ENCODE measurements at places on chromosomes 7 and 10.

- no peak for DNase-seq
Observed at GRCh38 chr7:94739180-94739579, 83.2 kb upstream of the SGCE start.

- no peak for DNase-seq
Observed at GRCh38 chr10:106714734-106715555, 449.6 kb downstream of the SORCS1 start.

DNA sequence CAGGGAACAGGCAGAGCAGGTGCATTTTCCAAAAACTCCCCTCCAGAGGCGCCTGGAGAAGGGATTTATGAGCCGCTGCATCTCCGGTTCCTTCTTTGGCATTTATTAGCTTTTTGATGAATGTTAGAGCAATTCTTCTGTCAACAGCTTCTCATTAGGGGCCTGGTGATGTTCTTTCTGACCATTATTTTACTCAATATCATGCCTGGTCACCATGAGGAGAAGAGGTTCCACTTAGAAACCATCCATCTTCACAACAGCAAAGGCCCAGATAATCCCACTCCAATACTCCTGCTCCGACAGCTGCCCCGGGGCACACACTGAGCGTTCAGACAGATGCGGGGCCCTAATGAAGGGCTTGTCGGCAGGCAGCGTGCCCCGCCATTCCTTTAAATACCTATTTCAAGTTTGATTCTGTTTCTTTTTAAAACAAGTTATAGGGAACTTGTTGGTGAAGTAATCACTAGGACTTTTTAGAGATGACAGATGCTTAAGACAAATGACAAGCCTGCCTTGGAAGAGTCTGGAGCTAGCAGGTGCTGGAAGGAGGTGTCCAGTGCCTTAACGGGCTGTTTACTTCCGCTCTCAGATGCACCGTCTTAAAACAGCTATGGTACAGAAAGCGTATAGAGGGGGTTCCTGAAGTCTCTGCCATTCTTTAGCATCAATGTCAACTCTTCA lies 31.7 kb downstream of the ECHDC3 start:
- no peak for DNase-seq

- peak; percentile 36 for DNase-seq
Observed at GRCh38 chr7:123748171-123748733, 551 bp downstream of the WASL start.

GRCh38 chr7:83876593-83876992 lies 227.7 kb upstream of the SEMA3E start:
- peak; percentile 14 for DNase-seq

DNA sequence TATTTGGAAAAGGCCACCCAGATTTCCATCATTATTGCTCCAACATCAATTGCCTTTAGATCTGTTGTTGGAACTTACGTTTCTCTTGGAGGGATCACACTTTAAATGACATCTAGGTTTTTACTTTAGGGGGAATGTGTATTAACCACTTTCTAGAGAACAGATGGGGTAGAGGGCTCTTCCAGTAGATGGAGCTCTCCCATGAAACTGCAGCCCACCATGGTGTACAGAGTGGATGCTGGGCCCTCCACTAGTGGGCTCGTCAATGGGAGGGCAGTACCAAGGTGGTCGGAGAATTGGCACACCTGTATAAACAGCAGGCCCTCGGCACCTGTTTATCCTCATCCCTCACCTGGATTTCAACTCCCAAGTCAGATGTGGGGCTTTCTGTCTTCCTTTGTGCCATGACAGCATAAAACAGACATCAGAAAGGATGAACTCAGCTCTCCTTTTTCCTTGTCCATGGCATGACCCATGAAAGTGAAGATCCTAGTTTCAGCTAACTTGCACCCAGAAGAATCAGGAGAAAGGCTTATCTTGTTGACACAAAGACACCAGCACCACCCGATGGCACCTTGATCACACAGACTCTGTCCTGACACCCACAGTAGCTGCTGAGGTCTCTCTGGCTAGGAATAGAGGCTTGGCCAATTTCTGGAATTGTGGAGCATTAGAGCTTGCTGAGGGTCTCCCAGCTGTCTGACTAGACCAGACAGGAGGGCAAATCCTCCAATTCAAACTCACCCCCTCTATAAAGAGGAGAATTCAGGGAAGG lies 150.5 kb downstream of the CYP26A1 start:
- no peak for DNase-seq

DNA sequence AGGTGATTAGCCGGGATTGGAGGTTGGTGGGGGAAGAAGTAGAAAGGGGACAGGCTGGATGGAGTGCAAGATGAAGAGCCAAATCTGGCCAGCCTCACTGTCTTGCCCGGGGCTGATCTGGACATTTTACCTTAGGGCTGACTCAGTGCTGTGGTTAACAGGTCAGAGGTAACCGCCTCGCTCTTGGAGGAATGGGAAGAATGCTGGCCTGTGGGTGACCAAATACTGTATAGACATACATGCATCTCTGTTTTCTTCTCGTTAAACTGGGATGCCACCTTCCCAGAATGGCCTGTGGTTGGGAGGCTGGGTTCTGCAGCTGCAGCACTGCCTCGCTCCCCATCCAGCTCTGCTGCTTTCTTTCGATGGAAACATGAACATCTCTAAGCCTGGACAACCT lies 120.0 kb downstream of the SEC23IP start:
- DNase-seq: no peak

GRCh38 chr10:133090101-133090500 lies 2.4 kb downstream of the ADGRA1 start:
- DNase-seq: no peak

DNA sequence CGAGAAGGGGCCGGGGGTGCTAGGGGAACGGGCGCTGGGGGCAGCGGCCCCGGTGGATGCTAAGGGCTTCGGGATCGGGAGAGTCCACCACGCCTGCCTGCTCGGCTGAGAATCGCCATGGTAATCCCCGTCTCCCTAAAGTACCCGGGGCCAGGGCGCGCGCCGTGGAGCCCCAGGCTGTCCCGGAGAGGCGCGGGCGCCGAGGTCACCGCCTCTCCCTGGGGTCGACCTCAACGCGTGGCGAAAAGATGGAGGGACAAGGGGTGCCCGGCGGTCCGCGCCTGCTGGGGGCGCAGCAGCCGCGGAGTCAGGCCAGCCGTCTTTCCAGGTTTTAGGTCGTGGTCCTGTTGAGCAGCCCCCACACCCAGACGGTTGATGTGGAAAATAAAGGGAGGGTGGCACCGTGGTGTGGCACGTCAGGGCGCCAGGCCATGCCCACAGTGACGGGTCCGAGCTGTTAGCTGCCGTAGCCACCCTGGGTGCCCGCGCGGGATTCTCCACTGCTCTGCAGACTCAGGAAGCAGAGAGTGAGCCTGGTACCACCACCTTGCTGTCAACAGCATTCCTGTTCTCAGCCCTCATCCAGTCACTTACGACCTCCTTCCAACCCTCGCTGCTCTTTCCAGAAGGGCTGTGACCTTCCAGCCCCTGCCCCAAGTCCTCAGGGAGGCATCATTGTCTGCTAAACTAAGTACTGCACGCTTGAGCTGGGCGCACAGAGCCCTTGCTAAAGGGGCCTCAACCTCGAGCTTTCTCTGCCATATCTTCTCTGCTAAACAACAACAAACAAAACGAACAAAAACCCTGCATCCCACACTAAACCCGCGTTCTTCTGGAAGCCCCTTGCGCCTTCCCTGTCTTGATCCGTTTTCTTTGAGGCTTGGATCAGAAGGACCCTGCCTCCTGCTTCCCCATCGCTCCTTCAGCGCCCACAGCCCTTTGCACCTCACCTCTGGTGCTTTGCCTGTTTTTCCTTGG lies 666 bp downstream of the SMKR1 start:
- no peak for DNase-seq

- DNase-seq: no peak
Observed at GRCh38 chr10:122727426-122727825, 27.8 kb upstream of the C10orf120 start.

GRCh38 chr10:18610517-18610916 lies 40.9 kb downstream of the NSUN6 start:
- peak; percentile 51 for DNase-seq

- no peak for DNase-seq
Observed at GRCh38 chr7:129780974-129781927, 169.7 kb downstream of the NRF1 start.

GRCh38 chr7:2289111-2289586 lies 25.1 kb downstream of the SNX8 start:
- DNase-seq: peak; percentile 46

DNA sequence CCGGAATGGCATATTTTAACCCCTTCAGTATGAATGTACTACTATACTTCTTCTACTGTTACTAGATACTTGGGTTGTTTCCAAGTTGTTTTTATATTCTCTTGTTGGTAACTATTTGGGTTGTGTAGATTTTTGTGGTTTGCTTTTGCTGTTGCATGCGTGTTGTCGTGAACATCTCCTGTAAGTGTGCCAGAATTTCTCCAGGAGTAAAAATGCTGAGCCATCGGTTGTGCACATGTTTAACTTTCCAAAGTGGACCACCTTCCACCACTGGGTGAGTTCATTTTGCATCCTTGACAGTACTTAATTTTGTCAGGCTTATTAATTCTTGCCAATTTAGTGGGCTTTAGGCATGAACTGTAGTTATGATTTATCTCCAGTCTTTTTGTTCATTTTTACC lies 47.9 kb downstream of the CSGALNACT2 start:
- DNase-seq: peak; percentile 86

DNA sequence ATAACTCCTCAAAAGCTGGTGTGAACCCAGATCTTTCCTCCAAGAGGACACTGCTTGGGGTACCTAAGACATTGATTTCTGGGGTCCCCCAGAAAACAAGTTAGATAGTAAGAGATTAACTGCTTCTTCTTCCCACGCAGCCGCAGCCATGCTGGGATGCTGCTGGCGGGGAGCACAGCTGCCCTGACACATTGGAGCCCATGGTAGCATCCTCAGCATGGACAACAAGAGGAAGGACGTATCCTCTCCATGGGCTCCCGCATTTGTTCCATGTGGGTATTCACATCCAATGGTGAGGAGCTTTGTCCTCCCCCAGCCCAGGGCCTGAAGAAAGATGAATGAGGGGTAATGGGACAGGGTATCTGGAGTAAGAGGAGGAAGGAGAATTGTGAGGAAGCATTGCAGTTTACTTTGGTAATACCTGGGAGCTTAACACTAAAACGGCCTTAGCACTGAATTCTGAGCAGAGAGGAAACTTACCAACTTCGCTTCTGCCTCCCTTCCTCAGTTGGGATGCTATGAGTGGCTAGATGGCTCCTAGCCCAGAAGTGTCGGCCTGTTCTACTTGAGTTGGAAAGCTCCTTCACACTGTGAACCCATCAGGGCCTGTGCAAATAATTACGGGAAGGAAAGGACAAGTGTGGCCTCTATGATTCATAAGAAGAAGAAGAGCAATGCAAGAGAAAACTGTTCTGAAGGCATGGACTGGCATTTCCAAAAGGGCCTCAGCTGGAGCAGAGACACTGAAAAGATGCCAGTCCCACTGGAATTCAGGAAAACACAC lies 43.9 kb downstream of the C10orf120 start:
- DNase-seq: no peak

GRCh38 chr10:1169186-1169885 lies 113.2 kb downstream of the WDR37 start:
- no peak for DNase-seq

DNA sequence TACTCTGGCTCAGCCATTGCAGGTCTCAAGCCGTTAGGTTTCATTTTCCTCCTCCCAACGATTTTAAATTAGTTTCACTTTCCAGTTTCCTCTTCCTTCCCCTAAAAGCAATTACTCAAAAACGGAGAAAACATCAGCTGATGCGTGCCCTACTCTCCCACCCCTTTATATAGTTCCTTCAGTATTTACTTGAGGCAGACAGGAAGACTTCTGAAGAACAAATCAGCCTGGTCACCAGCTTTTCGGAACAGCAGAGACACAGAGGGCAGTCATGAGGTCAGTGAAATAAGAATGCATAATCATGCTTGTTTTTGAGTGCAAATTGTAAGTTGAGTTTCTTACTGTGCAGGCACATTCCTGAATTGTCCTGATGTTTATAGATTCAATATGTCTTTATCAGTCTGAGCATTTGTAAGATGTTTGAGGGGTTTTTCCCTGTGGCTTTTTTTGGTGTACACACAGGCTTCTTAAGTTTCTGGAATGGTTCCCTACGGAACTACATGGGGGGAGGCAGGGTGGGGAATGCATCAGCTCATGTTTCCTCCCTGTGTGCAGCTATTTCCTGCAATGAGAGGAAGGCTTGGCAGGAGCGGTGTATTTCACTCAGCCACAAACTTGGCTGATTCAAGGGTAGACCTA lies at the start of gene IFIT3:
Gene IFIT3, plus strand, starts transcription at position 195 of the 639 bp plus-strand sequence. Its CDS starts 77 bp downstream, at position 272.
- peak; percentile 98 for DNase-seq

DNA sequence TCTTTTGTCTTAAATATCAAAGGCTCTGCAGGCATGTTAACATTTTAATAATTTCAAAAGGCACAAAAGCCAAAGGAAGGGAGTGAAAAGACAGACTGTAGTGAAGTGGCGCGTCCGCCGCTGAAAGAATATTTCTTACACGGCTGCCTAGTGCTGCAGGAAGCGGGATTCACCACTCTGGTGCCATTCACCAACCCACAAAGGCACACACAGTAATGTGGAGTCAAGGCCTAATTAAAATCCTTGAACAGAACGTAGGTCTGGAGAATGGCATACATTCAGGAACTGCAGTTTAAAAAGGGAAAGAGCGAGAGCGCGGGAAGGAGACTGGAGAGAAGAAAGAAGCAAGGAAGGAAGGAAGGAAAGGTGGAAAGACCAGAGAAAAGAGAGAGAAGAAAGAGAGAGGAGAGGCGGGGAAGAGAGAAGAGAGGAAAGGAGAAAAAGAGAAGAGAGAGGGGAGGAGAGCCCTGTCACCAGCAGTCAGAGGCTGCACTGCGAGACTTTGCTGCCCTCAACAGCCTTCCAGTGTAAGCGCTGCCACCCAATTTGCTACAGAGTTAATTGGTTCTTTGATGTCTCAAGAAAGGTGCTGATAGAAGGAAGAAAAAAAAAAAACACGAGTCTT lies 554.0 kb downstream of the MDFIC start:
- DNase-seq: no peak

DNA sequence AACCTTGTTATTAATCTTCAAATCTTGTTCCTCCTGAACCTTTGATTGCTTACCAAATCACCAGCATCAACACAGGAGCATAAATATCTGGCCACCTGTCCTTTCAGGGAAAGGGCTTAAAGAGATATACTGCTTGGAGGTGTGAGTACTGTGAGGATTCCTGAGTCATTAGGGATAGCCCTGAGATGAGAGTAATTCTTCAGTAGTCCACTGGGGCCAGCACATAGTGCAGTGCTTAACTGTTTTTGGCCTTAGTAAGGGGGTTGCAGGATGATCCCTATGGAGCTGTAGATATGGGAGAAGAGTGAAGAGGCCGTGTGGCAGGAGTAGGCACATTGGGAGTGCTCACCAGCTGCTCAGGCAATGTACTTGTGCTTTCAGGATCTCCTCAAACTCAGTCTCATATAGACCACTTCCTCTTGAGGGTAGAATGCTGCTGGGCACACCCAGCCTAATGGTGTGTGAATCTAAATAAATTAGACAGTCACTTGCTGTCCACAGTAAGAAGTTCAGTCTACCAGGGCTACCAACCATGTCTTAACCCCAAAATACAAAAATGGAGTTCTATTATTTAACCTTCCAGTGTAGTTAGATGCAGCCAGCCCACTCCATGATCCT lies 26.5 kb upstream of the GPR141 start:
- DNase-seq: no peak

GRCh38 chr10:92567952-92568600 lies 5.8 kb downstream of the IDE start:
- DNase-seq: peak; percentile 52

- no peak for DNase-seq
Observed at GRCh38 chr7:37173670-37174069, 275.0 kb downstream of the ELMO1 start.

All from AG10803 (cell line).